ENCODE measurements at places on chromosomes 6 and 20.

DNA sequence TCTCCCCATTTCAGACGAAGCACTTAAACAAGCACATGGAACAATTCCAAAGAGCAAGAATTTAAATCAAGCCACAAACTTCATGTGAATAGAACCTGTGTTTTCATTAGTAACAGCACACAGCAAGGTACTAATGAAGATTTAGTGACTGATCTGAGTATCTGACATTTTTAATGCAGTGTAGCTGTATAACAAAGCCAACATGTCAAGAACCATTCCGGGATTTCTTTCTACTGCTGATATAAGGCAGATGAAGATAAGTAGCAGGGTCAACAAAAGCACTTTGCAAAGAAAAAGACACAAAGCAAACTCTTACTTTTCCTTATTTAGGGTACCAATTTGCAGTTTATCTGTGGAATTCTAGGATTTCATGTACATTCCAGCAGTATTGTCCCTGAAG lies 11.3 kb downstream of the SLC17A5 start:
- DNase-seq: no peak

DNA sequence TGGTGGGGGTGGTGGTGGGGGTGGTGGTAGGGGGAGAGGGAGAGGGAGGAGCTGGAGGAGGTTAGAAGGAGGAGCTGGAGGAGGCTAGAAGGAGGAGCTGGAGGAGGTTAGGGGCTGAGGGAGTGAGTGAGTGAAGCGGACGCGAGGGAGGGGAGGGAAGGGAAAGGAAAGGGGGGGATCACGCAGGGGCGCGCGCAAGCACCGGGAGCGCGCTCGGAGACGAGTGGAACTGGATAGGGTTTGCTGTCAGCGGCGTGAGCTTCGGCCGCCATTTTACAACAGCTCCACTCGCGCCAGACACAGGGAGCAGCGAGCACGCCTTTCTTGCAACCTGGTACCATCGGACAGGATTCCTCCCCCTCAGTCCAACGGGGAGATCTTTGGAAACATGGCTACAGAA lies 90.5 kb upstream of the FERMT1 start:
- DNase-seq: no peak

- no peak for DNase-seq
Measured at GRCh38 chr6:95587989-95588388, 10.7 kb downstream of the MANEA start.

DNA sequence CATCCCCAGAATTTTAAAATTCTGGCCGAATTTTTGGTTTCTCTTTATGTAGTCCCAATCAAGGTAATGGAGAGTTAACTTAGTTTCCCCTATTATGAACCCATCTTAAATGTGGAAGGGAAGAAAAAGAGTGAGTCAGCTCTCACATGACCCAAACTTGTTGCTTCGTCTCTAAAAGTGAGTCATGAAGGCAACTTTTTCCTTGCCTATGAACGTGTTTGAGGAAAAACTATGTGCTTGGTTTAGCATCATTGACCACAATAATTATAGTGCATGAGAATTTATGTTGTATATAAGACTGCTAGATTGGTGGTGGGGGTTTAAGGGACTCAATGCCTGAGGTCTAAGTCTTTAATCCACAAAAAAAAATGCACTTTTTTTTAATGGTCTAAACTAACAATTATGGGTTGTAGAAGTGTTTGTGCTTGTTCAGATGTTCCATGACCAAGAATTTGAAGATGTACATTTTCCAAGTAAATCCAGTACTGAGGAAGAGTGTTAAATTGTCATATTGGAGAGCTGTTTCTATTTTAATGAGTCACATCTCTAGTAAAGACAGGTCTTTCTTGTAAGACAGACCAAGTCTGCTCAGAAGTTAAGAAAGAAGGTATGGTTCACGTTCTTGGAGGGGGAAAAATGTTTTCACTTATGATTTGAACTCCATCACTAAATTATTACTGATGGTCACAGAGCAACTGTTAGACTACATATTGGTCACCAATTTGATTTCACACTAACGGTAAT lies 409.9 kb upstream of the MARCKS start:
- no peak for DNase-seq

DNA sequence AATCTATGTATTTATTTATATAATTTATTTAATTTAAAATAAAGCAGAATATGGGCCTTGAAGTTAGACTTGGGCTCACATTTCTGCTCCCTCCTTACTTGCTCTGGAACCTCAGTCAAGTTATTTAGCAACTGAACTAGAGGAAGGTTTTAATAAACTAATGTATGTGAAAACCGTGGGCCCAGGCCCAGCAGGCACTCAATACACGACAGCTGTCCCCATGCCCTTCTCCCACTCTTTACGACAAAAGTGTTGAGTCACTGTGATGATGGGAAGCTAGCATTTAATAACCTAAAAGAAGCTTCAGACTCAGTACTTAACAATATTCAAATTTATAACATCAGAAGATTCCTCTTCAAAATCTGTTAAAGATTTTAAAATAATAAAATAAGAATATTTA lies 46.7 kb downstream of the SERAC1 start:
- no peak for DNase-seq

GRCh38 chr6:4852938-4853337 lies 76.7 kb downstream of the CDYL start:
- no peak for DNase-seq

- DNase-seq: no peak
Measured at GRCh38 chr6:40543776-40544175, 43.4 kb downstream of the LRFN2 start.

All from activated gamma-delta T cell treated with Interleukin-2 at 50 U/mL for 16 hours (primary cell).